ENCODE measurements at places on chromosomes 1 and 21. TPM values are rescaled to one million over a fixed set of nuclear protein-coding genes. Genes with fewer than 3 reads are reported as not detected.
A peak's percentile ranks its signal among the peaks of the same experiment; 100 is the strongest.

- no peak for DNase-seq
Measured at GRCh38 chr1:200968469-200969410, 54.8 kb downstream of the KIF21B start.

- no peak for DNase-seq
Measured at GRCh38 chr1:55078470-55078869, 39.1 kb downstream of the PCSK9 start.

DNA sequence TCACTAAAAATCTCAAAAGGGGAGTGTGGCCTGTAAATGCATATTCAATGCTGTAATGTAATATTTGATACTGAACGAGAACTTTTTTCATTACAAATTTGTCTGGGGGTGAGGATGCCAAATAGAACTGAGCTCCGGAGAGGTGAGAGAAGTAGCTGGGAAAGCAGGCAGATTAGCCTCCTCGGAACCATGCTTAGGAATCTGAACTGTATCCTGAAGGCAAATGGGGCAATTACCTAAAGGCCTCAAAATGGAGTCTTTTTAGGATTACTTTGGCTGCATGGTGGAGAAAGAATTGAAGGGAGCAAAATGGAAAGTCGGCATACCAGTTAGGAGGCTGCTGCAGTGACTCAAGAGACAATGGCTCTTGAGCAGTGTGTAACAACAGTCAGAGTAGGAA lies 178.8 kb downstream of the CDC7 start:
- no peak for DNase-seq

GRCh38 chr21:34882719-34883131 lies 166.4 kb downstream of the RUNX1 start:
- no peak for DNase-seq

Gene KMO
- 0.17 TPM for total RNA-seq

DNA sequence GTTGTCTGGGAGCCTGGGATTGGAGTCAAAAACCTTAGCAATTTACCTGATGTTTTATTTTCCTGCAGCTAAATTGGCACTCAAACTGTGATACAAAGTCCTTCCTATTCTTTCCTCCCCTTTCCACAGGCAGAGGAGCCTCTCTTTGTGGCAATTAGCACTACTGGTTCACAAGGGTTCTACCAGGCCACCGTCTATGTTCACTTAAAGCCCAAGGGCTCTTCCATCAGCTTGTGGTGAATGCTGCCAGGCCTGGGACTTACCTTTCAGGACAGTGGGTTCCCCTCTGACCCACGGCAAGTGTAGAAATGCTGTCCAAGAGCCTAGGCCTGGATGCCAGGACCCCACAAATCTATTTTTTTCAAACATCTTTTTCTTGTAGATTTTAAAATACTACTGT lies 251.9 kb upstream of the B3GALT2 start:
- DNase-seq = no peak

DNA sequence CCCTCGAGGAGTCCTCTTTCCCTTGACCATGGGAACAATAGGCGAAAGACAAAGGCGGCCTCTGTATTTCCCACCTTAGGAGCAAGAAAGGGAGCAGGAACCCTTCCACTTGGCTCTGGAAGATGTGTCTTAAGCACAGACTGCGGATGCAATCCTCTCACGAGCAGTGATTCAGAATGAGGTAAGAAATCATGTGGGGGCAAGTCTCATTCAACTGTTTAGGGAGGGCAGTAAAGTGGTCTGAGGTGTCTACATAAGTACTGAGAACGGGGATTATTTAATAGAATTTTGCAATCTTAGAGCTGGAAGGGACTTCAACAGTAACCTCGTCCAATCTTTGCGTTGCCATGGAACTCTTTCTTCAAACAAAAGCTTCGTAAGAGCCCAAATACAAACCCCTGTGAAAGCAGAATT lies 1.6 kb upstream of the DYRK3 start:
- DNase-seq = peak; percentile 74

GRCh38 chr1:79617777-79618176 lies 611.2 kb upstream of the ADGRL4 start:
- no peak for DNase-seq

All from kidney epithelial cell (primary cell).